ENCODE measurements at places on chromosomes 2 and 18.
A peak's percentile ranks its signal among the peaks of the same experiment; 100 is the strongest.

DNA sequence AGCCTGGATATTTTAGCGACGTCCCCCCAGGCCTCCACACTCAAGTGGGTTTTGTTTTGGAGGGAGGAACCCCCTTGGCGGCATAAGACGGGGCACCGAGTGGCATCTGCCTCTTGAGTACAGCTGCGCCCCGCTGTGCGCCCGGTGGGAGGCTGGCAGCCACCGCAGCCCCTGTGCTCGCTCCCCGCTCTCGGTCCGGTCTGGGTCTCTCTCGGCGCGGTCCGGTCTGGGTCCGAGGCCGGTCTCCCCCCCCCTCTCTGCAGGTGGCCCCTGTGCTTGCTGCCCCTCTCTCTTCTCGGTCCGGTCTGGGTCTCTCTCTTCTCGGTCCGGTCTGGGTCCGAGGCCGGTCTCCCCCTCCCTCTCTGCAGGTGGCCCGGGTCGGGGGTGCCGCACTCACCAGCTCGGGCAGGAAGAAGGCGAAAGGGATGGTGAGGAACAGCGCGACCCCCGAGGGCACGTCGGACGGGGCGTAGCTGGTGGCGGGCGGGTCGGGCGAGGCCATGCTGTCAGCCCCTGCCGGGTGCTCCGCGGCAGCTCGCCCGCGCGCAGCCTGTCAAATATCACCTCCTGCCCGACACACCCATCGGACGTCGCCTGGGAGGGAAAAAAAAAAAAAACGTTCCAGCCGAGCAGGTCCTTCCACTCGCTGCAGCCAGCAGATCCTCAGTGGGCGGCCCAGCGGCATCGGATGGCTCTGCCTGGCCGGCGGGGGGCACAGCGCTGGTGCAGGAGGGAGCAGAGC, at the start of gene MALL:
Gene MALL (minus strand): TSS at position 532 of the 742 bp plus-strand sequence. CDS start 30 bp downstream, at position 502.
- no peak for DNase-seq

DNA sequence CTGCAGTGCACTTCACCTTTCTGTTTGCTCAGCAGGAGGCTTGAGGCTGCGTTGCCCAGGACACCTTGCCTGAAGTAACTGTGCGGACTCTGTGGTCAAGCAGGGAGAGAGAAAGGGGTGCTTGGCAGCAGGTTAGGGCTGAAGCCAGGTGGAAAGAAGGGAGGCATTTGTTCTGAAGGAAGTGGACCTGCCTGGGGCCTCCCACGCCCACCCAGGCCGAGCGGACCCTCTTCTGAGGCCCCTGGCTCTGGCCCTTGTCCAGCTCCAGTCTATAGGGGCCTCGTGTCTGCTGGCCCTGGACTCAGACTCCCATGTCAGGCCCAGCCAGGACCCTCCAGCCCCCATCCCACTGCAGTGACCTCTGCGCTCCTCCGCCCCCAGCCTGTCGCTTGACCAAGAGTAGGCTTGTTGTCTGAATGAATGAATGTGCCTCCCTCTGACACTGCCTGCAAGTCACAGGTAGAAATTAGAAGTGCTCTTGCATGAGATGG, 2.5 kb downstream of the SNED1 start:
- DNase-seq: no peak

DNA sequence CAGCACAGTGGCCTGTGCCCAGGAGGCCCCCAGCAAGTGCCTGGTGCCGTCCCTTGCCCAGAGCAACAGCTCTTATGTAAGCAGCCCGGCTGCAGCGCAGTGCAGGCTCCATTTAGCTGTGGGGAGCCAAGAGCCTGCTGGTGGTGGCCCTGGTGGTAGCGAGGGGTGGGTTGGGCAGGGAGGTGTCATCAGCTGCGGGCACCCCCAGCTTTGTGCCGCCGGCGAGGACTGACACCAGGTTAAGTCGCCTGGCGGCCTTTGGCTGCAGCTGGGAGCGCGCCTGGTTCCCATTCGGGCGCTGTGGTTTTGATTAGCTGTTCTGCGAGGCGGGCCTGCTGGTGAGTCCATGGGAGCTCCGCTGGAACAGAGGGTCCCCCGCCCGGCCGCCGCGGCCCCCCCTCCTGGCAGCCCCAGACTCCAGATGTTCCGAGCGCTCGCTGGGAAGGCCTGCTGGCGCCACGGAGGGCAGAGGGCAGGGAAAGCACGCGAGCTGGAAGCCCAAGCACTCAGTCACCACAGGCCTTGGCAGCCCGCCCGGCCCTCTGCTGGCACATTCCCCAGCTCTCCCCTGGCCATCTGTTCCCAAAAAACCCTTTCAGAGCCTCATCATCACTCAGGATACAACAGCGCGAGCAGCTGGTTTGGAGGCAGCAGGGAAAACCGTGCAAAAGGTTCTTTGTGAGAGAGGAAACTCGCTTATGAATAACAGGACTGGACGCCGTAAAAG, 18.4 kb downstream of the ATOH8 start:
- DNase-seq: no peak

DNA sequence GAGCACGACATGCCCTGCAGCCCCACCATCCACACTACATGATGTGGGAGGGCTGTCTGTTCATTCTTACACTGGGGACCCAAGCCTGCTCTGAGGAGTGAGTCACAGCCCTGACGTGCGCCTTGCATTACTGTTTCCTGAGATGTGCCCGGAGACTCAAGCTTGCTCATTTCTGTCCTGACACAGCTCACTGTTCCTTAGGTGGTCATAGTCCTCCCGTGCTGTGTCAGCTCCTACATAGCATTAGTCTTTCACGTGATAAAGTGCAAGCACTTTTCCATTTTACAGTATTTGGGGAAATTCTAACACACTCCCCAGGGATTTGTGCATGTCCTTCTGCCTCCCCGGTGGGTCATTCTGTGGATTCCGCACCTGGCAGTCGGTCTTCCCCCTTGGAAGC, 46.2 kb upstream of the TRIM43B start:
- no peak for DNase-seq

DNA sequence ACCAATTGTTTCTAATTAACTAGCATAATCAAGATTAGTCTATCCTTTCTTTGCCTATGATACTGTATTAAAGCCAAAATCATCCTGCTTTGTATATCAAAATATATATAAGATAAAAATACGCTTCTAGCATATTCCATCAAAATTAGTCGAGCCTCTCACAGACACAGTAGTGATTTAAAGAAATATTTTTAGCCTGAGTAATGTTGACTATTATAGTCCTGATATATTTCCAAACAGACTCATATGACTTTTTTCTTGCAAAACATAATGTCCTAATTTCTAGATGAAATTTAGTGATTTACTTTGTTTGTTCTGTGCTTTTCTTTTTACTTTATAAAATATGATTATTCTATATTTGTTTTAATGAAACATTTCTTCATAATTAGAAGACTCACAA, 30.9 kb downstream of the FAP start:
- DNase-seq: no peak

DNA sequence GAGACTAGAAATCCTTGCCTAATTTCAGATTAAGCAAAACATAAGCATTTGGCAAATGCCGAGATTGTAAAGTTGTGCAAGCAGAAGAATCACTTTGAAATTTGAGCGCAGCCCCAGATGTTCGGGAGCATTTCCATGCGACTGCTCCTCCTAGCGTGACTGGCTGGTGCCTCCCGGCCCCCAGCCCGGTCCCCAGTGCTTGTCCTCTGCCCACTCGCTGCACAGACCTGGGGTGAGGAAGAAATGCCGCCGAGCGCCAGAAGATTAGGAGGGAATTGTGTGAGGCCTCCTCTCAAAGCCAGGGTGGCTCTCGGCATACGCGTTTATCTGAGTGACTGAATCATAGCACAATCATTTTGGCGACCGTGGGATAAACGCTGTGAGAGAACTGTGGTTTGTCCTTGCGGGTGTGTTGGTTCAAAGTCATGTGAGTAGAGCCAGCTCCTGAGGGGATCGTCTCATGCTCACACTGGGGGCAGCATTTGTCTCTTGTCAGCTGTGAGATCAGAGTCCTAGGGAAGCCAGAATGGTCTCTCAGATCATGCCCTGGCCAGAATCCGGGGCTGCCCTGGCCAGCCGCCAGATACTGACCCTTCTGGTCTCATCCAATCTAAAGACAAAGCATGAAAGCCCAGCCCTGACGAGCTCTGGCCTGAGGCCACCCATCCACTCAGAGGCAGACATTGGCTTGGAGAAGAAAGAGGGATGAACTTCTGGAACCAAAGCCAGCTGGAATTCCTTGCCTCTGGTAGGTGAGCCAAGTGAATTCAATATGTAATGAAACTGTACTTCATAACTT, 189.3 kb downstream of the SH3RF3 start:
- DNase-seq: no peak

DNA sequence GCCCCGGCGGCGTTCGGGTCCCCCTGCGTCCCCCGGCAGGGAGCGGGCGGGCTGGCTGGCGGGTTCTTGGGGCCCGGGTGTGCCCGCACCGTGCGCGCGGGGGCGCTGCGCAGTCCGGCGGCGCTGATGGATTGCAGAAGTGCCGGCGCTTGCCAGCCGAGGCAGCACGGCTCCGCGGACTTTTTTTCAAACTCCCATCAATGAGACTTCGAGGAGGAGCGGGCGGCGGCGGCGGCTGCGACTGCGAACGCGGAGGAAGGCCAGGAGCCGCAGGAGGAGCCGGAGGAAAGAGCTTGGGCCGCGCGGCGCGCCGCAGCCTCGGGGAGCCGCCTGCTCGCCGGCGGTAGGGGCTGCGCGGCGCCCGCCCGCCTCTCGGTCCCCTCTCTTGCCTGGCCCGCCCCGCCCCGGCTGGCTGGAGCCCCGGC, at the start of gene GLI2:
Gene GLI2 (plus strand): TSS at position 123 of the 425 bp plus-strand sequence. CDS start 61,453 bp downstream, outside the sequence.
- no peak for DNase-seq

- no peak for DNase-seq
Observed at GRCh38 chr2:105381101-105381668, 17.7 kb downstream of the FHL2 start.

DNA sequence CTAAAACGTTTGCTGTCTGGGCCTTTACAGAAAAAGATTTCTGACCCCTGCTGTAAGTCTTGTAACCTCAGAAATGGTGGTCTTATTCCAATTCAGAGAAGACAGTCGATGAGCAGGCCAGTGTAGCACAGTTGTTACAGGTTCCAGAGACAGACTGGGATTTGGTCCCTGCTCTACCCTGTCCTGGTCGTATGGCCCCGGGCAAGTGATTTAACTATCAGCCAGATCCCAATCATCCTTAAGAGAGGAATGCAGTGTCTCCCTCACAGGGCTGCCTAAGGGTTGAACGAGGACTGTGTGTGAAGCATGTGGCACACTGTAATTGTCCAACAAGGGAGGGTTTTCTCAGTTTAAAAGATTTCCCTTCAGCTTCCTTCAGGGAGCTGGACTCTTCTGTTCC, 47.2 kb downstream of the HK2 start:
- no peak for DNase-seq

GRCh38 chr2:111189106-111189505, 68.4 kb downstream of the BCL2L11 start:
- no peak for DNase-seq

DNA sequence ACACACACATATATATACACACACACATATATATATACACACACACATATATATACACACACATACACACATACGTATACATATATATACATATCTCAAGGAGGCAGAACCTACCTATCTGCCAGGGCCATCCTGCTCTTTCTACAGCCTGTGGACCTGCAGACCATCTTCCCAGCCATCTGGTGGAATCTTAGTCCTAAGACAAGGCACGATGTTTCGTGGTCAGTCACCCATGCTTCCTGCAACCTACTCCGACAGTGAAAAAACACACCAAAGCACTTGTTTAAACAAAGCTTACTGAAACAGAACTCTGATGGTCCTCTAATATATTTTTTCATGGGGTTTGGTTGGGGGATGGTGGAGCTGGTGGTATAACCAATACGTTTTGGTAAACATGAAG, 164.2 kb upstream of the ZNF521 start:
- DNase-seq: no peak

GRCh38 chr2:8638327-8638726, 43.5 kb upstream of the ID2 start:
- DNase-seq: no peak

- DNase-seq: no peak
Observed at GRCh38 chr2:178441426-178441825, 9.5 kb downstream of the PRKRA start.

DNA sequence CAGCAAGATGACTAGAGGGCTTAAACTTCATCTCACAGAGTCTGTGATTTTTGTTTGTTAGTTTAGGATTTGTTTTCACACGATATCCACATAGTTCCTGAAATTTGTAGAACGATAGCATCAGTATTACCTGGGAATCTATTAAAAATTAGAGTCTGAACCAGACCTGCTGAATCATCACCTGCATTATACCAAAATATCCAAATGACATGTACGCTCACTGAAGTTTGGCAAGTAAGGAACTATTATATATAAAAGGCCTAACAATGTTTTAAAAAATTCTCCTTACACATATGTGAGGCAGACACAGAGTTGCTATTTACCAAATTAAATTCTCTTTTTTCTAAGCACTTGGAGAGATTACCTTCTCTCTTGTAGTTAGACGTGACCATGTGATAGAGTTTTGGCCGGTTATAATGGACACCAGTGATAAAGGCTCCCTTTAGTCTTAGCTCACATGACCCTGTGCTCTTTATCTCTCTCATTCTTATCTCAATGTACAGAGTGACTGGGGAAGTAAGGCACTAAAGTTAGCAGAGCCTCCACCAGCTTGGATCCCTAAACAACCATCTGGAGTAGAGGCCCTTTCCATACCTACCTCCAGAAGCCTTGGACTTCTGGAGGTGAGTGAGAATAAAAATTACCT, 363.1 kb downstream of the DSC3 start:
- no peak for DNase-seq

DNA sequence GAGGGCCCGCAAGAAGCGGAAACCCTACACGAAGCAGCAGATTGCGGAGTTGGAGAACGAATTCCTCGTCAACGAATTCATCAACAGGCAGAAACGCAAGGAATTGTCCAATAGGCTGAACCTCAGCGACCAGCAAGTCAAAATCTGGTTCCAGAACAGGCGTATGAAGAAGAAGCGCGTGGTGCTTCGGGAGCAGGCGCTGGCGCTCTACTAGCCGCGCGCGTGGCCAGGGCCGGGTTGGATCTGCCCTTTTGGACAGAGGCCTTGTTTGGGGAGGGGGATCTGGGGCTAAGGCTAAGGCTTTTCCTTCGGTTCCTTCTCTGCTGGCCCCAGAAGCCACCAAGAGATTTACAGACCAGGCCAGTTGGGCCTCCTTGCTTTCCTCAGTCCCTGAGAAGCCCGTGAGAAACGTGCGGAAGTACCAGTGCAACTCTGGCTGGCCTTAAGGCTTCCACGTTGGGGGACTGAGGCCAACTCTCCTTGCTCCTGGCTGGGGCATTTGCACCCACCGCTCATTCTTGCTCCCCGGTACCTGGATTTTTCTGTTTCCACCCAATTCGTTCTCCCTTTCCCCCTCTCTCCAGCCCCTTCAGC, 1.0 kb downstream of the HOXD12 start:
- DNase-seq: no peak

GRCh38 chr18:39675906-39676305, 2110.3 kb upstream of the CELF4 start:
- no peak for DNase-seq

- DNase-seq: peak; percentile 25
Observed at GRCh38 chr2:42127425-42128424, 41.4 kb upstream of the EML4 start.

GRCh38 chr2:111688482-111688881, 195.5 kb downstream of the ANAPC1 start:
- no peak for DNase-seq

GRCh38 chr2:36352701-36353100, 2.9 kb upstream of the CRIM1 start:
- no peak for DNase-seq

- DNase-seq: peak; percentile 21
Observed at GRCh38 chr2:18378020-18378653, 182.3 kb downstream of the RDH14 start.

GRCh38 chr2:25273985-25274535, 67.7 kb downstream of the DNMT3A start:
- no peak for DNase-seq

GRCh38 chr2:131014141-131014540, 79.1 kb downstream of the FAM168B start:
- no peak for DNase-seq

GRCh38 chr2:230875347-230876315, 10.9 kb downstream of the ITM2C start:
- no peak for DNase-seq

Measured in CD4-positive, alpha-beta T cell (primary cell).